ENCODE measurements at places on chromosomes 5 and 9.

DNA sequence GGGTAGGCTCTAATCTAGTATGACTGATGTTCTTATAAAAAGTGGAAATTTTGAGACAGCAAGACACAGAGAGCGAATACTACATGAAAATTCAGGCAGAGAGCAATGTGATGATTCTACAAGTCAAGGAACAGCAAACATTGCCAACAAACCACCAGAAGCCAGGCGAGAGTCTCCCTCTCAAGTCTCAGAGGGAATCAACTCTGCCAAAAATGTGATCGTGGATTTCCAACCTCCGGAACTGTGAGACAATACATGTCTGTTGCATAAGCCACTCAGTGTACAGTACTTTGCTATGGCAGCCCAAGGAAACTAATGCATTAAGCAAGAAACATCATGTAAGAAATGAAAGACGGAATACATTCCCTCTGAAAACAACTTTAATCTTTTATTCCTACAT is 52.1 kb upstream of the CCNG1 start:
- DNase-seq = no peak

- peak; percentile 47 for DNase-seq
Observed at GRCh38 chr5:139637438-139638089, 10.6 kb upstream of the CXXC5 start.

DNA sequence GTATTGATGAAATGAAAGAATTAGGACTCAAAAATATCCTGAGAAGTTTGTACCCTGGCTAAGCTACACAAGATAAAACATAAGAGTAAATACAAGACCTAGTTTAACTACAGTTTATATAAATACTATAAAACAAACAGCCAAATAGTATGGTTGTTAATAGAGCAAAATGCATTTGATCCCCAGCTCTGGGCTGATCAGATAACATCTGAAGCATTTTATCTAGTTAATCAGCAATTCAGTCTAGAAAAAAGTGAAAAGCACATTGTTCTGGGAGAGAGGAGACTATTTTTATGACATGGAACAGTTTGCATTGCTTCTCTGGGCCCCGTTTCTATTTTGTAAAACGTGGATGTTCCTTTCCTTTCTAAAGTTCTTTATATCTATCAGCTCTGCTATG is 139.6 kb upstream of the RORB start:
- no peak for DNase-seq

DNA sequence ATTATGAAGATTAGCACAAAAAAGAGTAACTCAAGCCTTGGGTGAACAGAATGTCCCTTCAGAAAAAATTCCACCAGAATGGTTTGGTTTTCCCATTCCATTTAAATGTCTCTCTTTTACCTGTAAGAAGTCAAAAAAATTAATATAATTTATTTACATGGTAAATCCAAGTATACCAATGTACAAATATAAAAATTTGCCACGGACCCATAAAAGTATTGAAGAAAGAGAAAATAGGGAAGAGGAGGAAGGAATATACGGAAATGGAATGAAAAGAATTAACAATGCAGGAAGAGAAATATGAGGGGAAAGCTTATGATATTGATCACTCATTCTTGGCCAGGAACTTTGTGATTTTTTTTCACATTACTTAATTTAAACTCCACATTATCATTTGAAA is at the start of gene OR13C9:
Gene OR13C9, minus strand, starts transcription at position 101 of the 400 bp plus-strand sequence. Its CDS starts 0 bp downstream, at position 101.
- no peak for DNase-seq

GRCh38 chr5:38099205-38100168 is 158.9 kb upstream of the EGFLAM start:
- DNase-seq = no peak

DNA sequence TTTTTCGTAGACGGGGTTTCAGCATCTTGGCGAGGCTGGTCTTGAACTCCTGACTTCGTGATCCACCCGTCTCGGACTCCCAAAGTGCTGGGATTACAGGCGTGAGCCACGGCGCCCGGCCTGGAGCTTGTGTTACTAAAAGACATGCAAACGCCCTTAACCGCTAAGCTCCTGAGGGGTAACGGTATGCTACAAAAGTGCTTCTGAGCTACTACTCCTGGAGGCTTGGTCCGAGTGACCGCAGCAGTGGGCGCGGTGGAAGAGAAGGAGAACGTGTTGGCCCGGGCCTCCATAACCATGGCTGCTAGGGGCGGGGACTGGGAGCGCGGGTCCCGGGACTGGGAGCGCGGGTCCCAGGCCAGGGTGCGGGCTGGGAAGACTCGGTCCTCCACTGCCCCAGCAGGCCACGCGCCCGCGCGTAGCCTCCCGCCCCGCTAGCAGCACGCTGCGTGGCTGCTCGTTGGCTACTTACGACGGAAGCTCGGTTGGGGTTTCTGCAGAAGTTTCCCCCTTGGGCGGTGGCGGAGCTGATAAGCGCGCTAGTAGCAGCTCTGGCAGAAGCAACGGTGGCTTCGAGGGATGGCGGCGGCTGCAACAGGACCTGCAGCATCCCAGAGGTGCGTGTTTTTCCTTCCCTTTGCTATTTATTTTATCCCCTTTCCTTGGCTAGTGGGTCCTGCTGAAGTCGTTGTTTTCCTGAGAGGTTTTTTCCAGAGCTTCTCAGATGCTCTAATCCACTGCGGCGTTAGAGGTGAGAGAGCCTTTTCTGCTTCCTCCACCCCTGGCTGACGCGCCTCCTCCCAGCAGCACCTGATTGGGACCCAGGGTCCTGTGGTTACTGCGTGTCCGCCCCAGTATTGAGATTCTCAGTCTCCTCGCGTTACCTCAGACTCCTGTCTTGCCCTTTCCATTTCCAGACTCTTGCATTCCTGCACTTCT is 69.2 kb upstream of the CCDC180 start:
- DNase-seq = peak; percentile 81

DNA sequence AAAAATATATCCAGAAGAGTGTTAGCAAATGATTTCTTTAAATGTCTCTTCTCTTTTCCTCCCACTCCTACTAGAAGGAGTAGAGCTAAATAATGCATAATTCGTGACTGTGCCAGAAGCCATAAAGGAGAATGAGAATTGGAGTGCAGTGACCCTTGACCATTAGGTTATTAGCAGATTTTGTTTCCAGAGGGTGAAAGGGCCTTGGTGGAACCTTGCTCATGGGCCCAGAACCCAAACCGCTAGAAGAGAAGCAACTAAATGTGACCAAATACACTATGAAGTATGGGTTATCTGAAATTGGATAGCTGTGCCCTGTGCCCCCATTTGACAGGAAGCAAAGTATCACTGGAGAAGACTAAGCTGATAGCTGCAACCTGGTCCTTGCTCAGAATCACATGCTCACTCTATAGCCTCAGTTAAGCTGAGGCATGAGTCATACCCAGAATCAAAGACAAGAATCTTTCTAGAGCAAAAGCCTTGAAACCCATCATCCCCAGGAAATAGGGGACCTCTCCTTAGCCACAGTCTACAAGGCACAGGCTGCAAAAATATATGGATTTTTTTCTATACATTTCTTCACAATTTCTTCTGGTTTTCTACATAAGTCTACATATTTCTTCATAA is 36.3 kb downstream of the CAPSL start:
- peak; percentile 89 for DNase-seq

GRCh38 chr5:56128113-56128512 is 105.0 kb downstream of the ANKRD55 start:
- peak; percentile 60 for DNase-seq

GRCh38 chr9:97875111-97875510 is 22.1 kb downstream of the FOXE1 start:
- no peak for DNase-seq

DNA sequence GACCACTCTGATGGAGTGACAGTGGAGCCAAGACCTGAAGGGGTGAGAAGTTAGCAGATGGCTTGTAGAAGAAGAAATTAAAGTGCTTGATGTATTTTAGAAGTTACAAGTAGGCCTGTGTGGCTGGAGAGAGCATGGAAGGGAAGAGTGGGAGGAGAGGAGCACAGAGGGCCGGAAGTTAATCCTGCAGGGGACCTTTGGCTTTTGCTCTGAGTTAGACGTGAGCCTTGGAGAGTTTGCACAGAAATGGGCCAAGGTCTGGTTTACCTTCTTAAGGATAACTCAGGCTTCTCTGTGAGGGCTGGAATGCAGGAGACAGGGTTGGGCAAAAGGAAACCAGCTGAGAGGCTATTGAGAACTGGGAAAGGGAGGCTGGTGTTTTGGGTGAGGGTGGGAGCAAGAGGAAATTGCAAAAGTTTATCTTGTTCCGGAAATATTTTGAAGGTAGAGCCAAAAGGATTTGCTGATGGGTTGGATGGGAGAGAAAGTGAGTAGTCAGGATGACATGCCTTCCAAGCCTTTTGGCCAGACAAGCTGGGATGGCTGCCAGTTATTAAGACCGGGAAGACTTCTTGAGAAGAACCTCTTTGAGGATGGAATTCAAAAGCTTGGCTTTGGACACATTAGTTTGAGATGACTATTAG is 17.5 kb upstream of the F2RL1 start:
- DNase-seq = no peak

- no peak for DNase-seq
Observed at GRCh38 chr5:135091286-135091685, 57.3 kb upstream of the PITX1 start.

- DNase-seq = no peak
Observed at GRCh38 chr9:87593359-87593980, 95.8 kb downstream of the DAPK1 start.

Measured in activated CD4-positive, alpha-beta T cell treated with anti-CD3 and anti-CD28 coated beads, Interleukin-2, Interleukin-6, amounts not matched to agents 100 ng/mL and 50 ng/mL, durations not matched to agents 16 hours and 8 hours (primary cell).